ENCODE measurements at places on chromosomes 11 and 22.
A peak's percentile ranks its signal among the peaks of the same experiment; 100 is the strongest.

DNA sequence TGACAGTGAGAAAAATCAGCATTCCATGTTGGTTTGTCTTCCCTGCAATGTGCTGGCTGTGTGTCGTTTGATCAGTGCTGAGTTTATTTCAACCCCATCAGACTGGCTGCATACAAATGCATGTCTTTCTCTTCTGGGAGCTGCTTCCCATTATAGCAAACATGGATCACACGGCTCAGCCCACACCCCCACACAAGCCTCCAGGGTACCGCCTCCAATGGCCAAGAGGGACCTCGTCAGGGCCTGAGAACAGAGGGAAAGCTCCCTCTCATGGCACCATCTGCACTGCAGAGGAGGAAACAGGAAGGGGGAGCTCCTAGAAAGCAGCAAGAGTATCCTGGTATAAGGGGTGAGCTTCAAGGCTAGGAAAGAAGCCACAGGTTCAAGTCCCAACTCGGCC is 214.2 kb downstream of the LARGE1 start:
- DNase-seq, result no peak

DNA sequence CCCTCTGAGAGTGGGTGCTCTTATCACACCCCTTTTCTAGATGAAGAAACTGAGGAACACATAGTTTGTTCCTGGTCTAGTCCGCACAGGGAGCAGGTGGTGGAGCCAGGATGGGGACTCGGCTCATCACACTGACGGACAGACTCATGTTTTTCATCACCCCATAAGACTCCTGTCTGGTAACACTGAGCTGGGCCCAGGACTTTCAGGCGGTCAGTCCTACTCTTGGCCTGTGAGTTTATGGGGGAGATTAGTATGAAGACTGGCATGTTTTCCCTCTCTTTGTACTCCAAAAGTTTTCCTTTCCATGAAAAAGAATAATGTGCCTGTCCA is 160.8 kb downstream of the LDLRAD3 start:
- no peak for DNase-seq

- no peak for DNase-seq
Measured at GRCh38 chr11:67463680-67464410, 5.2 kb downstream of the TMEM134 start.

GRCh38 chr22:48636746-48637145 is 1190.9 kb downstream of the BRD1 start:
- no peak for DNase-seq

GRCh38 chr22:43255299-43255698 is 68.4 kb upstream of the TTLL12 start:
- no peak for DNase-seq

DNA sequence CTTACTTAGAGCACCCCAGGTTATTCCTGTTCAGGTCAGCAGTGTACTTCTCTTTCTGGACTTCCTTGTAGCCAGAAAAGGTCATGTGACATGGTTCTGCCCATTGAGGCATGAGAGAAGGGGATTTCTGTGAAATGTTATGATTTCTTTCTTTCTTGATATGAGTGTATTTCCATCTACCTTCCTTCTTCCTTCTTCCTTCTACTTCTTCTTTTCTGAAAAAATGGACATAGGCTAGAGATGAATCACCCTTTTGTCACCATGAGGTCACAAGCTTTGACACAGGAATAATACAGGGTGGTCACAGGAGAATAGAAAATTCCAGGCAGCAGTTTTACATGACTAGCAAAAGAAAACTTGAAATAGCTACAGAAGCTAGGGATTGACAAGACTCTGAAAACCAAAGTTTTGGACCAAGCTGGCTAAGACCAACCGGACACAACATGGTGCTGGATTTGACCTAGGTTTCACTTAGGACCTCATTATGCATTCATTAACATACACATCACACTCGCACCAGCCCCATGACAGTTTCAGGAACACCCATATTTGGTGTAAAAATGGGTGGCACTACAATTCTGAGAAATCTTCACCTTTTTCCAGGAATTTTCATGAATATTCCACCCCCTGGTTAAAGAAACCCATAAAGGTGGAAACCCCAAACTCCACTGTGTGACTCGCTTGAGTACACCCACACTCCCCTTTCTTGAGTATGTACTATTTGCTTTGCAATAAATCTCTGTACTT is 21.2 kb upstream of the MAP6 start:
- no peak for DNase-seq

DNA sequence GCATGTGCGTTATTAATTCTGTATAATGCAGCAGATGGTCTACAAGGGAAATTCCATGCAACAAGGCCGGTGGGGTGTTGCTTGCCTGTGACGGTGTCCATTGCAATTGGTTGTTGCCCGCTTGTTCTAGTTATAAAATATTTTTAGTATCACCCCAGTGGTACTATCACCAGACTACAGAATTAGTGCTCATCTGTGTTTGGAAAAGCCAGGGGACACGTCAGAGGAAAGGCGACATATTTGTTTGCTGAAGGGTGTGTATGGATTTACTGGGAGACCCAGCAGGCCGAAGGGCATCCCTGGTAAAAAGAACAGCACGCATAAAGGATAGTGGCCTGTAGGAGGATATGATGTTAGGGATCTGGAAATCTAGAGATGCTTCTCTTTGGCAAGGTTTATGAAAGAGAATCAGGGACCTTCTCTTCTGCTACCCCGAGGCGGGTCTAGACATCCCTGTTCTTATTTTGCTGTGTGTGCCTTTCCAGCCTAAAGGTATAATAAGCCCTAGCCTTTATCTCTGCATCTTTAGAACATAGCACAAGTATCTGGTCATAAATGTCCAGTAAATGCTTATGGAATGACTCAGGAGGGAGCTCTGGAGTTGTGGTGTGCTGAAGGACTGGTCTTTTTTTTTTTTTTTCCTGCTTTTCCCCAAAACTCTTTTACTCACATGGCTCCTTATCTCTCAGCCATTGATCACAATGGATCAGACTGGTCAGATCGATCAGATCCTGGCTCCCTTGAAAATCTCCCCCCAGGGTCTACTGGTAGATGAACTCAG is 90.9 kb downstream of the LDLRAD3 start:
- DNase-seq, result peak; percentile 78

DNA sequence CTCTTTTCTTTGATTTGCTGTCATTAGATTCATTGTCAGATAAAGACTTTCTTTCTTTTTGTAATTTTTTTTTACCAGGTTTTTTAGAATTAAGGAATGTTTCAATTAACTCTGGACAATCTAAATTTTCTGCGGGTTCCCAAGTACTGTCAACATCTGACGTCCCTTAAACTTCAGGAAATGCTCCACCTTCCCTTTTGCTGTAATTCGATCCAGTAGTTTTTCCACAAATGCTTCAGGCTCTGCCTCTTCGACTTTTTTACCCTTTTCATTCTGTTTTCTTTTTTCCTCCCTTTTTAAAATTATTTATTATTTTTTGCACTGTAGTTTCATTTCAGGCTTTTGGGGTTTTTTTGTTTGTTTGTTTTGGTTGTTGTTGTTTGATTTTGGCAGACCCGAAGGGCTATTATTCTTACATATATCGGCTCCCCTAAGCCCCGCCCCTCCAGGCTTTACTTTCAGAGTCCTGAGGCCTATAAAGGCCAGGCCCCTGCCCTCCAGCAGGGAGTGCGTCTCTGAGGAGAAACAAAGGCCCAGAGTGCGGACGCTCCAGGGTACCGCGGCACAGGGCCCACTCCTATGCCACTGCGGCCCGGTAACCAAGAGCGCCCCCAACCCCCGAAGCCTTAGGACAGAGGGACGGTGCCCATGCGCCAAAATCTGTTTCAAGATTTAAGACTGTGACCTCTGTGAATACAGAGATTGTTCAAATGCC is 116.4 kb downstream of the TYR start:
- DNase-seq, result peak; percentile 27

DNA sequence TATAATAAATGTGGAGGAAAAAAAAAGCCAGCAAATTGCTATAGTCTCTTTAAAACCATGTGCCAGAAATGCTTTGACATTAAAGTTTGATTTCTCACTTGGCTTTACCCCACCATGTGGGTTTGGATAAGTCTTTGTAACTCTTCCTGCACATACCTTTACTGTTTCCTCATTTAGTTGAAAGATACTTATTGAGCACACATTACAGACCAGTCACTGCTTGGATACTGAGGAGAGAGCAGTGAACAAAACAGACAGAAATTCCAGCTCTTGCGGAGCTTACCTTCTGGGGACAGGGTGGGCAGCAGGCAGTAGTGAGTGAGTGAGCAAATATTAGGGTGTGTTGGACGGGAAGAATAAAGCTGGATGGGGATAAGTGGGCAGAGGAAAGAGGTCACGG is 13.7 kb downstream of the PACS1 start:
- no peak for DNase-seq

DNA sequence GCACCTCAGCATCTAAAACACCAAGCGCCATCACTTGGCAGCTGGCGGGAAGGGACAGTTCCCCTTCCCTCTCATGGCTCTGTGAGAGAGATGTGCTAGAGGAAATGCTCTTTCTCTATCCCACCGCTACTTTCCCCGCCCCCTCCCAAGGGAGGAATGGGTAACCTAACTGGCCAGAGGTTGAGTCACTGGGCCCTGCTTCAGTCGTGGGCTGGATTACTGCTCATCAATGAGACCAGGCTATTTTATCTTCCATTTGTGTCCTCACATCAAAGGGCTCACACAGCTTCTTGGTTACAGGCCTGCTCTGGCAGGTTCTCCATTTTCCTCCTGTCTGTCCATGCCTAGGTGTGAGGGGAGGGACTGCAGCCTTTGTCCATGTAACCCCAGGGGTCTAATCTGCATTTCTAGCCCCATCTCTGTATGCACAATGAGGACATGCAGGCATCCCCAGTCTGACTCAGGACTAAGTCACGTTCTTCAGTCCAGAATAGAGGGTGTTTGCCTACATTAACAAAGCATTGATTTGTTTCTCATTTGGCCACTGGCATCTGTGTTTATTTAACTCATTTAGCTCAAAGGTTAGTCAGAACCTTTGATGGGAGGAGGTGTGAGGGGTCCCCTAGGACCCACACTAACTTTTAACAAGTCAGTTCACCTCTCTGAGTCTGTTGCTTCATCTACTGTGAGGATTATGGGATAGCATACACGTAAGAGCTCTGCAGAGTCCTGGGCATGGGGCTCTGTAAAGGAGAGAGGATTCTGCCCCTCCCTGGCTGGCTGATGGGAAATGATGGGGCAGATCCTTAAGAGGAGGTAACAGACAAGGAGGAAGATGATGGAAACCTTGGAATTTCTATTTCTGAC is 99.1 kb downstream of the XRRA1 start:
- DNase-seq, result peak; percentile 50

DNA sequence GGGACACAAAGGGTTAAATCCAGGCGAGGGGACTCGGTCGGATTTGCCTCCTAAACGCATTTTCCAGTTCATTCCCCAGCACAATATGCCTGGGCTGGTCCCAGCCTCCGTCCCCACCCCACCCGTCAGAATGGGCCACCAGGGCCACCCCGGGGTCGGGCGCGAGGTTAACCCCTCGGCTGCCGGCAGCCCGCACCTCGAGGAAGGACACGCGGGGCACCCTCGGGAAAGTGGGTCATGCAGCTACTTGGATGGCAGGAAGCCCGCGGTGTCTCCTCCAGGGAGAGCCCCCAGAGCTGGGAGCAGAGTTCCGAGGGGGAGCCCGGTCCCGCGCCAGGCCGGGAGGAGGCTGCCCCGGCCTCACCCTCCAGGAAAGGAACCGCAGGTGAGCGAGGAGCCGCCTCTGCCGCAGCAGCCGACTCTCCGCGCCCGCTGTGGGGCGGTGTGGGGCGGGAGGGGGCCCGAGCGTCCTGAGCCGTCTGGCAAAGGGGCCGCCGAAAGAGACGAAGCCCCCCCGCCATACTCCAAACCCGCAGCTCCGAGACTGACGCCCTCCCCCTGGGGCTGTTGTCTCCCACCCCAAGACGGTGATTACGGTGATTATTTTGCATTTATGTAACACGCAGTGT is 1.4 kb downstream of the NECTIN1 start:
- DNase-seq, result no peak

GRCh38 chr11:20310596-20311394 is 52.7 kb upstream of the HTATIP2 start:
- DNase-seq, result no peak

DNA sequence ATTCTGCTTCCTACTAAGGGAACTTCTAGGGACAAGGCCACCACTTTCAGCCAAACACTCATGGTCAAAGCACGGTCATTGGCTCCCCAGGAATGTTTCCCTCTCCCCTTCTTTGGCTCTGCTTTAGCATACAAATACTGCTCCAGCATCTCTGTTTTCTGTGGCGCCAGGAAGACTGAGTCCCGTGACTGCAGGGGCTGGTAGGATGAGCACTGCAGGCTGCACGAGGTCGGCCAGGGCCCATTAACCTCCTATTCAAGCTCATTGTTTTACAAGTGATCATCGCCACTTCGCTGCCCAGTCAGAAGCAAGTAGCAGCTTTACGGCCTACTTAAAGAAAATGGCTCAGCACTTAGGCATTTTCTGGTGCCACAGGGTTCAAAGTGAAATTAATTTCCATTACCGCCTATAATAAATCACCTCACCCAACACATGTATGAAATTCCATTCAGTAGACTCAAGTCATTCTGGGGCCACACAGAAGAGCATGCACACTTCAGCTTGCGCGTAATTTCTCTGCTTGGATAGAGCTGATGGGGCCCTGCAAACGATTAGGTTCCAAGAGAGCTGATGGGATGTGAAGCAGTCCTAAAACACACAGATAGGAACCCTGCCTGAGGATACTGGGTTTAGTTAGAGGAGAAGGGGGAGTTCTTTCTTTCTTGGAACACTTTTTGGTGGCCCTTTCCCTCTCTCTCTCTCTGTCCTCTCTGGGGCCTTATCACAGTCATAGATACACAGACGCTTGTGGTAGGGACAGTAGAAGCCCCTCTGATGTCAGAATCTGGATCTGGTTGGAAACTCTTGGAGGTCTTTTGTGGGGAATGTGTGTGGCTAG is 173.7 kb downstream of the KIF18A start:
- DNase-seq, result peak; percentile 72

- no peak for DNase-seq
Measured at GRCh38 chr11:108495326-108495725, 2.9 kb downstream of the POGLUT3 start.

- DNase-seq, result no peak
Measured at GRCh38 chr22:49738006-49738405, 89.7 kb downstream of the BRD1 start.

DNA sequence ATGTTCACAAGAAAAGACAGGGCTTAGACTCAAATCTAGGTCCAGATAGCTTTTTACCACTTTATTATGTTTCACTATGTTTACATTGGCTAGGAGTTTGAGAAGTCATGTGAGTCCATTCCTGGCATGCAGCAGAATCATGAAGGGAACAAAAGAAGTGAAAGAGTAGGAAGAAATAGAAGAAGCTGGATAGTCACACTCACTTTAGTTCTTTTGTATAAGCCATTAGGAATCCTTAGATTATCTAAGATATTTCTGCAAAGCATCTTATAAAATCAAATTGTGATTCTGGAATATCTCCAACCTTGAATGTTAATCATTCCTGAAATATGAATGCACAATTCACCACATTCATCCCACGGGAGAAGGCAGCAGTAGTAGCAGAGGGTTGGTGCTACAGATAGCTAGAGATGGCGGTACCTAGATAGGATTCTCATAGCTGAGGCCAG is 31.9 kb downstream of the MAML2 start:
- DNase-seq, result peak; percentile 81
